ENCODE measurements at places on chromosomes 12 and 14.

DNA sequence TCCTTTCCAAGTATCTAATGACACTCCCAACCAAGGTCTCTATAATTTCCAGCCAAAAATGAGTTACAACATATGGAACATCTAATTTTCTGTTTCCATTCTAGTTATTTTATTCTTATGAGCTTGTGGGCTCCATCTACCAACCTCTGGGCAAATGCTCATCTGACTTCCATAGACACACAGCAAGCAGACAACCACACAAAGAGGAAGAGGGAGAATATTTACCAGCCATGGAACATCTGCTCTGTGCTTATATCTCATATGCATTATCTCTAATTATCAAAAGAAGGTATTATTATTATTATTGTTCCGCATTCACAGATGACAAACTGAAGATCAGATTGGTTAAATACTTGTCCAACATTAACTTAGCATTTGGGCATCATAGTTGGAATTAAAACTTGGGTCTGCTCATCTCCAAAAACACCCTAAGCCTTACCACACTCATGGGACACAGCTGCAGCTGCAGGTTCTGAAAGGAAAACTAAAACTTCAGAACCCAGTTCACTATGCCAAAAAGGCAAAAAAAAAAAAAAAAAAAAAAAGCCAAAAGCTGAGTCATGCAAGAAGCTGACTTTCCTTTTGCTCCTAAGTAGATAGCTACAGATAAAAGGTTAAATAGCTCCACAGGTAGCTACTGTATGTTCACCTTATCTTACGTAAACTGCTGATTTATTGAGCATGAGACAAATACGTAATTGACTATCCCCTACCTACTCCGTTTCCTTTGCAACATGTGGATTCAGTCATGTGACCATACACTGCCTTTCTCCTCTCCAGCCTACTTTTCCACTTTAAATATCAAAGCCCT lies 23.6 kb upstream of the TCL1B start:
- DNase-seq = peak; percentile 25

- no peak for DNase-seq
Measured at GRCh38 chr12:93094988-93095737, 166.1 kb upstream of the EEA1 start.

DNA sequence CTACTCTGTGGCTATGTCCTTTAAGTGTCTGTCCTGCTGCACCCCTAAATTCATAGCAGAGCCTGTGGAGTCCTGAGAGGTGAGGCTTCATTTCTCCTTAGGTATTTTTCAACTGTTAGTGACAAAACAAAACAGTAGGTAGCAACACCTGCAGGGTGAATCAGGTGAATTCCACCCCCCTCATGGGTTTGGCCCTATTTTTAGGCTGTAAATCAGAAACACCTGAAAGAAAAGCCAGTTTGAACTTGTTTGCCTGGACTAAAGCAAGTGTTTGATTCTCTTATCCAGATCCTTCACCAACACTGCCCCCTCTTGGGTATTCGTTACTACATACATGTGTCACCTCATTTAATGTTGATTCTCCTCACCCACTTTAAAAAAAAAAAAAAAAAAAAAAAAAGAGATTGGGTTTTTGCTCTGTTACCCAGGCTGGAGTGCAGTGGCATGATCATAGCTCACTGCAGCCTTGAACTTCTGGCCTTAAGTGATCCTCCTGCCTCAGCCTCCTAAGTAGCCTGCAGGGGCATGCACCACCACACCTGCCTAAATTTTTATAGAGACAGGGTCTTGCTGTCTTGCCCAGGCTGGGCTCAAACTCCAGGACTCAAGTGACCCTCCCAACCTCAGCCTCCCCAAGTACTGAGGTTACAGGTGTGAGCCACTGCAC lies 10.3 kb downstream of the TBPL2 start:
- DNase-seq = peak; percentile 51

GRCh38 chr14:46490238-46490685 lies 161.3 kb downstream of the RPL10L start:
- no peak for DNase-seq
